ENCODE measurements at places on chromosomes 12 and 14. TPM values are rescaled to one million over a fixed set of nuclear protein-coding genes. Genes with fewer than 3 reads are reported as not detected.

Gene GZMB
- total RNA-seq = 0.74 TPM

Gene MYO1H
- total RNA-seq = not detected

Gene CAPZA3
- not detected for total RNA-seq

Gene MORN3
- total RNA-seq = 0.34 TPM

Gene OASL
- 4.1 TPM for total RNA-seq

GRCh38 chr12:79522257-79522988 lies 168.3 kb downstream of the PAWR start:
- DNase-seq = no peak

GRCh38 chr12:65725376-65725775 lies 98.9 kb upstream of the HMGA2 start:
- peak; percentile 74 for DNase-seq

DNA sequence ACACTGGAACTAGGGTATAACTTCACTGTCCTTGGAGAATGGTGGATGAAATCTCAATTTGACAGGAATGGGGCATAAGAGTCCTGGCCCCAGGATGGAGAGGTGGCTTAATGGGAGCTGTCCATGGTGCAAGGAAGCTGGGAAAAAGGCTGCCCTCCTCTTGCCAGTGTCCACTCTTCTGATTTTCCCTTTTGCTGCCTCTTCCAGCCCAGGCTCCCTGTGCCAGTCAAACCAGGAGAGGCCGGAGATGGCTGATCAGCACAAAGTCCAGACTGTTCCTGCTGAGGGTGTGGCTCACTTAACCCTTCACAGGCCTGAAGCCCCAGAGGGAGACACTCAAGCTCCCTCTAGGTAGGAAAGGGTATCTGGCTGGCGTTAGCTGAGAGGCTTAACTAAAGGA lies at the start of gene MYO1A:
Gene MYO1A (minus strand): TSS at position 240 of the 400 bp plus-strand sequence. CDS start 1,806 bp downstream, outside the sequence.
- no peak for DNase-seq

DNA sequence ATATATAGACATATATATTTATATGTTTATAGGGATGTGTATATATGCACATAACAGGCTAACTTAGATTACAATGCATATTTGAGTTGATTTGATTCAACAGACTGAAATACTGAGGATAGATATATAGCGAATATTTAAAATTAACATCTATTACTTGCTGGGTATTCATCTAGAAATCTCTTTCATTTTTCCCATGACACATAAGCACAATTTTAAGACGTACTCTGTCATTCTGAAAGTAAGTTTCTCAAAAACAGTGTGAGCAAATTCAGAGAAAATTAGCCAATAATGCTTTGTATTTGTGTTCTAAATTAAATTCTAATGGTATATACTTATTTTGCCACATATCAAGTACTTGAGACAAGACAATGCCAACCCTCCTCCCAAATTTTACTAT lies 907.5 kb upstream of the MDGA2 start:
- DNase-seq = no peak

DNA sequence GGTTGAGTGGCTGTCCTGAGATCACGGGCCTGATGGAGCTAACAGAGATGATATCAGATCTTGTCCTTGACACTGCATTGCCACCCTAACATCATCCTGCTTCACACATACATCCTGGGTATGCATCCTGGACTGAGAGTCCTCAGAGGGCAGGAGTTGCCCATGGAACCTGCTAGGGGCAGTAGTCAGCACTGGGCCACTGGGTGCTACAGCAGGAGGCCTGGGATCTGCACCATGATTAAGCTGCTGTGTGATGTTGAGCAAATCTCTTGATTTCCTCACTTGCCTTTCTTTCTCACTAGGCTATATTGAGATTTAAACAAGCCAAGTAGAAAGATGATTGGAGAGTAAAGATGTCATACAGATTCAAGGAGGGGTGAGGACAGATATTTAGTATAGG lies 22.1 kb upstream of the EIF4B start:
- DNase-seq = no peak

DNA sequence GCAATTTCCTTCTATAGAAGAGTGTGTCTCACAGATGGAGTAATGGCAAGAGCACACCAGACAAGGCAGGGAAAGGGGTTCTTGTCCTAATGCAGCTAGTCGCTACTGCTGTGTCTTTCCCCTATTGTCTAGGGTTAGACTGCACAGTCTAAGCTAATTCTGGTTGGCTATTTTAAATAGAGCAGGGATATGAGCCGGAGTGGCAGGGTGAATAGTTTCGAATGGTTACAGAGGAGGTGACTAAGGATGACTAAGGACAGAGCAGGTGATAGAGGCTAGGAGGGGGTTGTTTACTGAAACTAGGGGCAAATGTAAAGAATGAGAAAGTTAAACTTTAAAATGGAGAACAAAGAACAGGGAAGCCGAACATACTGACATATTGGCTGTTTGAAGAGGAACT lies 25.6 kb upstream of the CPNE8 start:
- no peak for DNase-seq

DNA sequence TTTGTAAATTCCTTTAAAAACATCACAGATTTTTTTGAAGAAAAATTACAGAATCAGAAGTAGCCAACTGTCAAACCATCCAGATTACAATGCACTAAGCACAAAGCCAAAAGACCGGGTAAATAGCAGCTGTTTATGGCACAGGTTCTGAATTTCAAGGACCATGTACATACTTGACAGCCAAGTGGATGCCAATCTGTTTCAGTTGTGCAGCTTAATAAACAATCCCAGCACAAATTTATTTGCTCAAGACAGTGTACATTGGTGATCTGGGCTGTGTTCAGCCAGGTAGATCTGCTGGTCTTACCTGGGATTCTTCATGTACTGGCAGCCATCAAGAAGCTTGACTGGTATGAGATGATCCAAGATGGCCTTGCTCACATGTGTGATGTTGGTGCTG lies 229.8 kb upstream of the FLRT2 start:
- no peak for DNase-seq

- DNase-seq = no peak
Measured at GRCh38 chr12:52245962-52246569, 13.0 kb downstream of the KRT7 start.

GRCh38 chr14:93042968-93043940 lies 72.5 kb downstream of the ITPK1 start:
- peak; percentile 89 for DNase-seq

- DNase-seq = no peak
Measured at GRCh38 chr14:74979029-74979428, 23.6 kb upstream of the PGF start.

- DNase-seq = peak; percentile 47
Measured at GRCh38 chr12:53798575-53798974, 46.8 kb upstream of the CISTR start.

All from HCT116 (cell line).